Inflammatory macrophage treated with lipopolysaccharide for 4 hours (primary cell): ENCODE measurements at places on chromosomes 2 and 18.
A peak's percentile ranks its signal among the peaks of the same experiment; 100 is the strongest.

DNA sequence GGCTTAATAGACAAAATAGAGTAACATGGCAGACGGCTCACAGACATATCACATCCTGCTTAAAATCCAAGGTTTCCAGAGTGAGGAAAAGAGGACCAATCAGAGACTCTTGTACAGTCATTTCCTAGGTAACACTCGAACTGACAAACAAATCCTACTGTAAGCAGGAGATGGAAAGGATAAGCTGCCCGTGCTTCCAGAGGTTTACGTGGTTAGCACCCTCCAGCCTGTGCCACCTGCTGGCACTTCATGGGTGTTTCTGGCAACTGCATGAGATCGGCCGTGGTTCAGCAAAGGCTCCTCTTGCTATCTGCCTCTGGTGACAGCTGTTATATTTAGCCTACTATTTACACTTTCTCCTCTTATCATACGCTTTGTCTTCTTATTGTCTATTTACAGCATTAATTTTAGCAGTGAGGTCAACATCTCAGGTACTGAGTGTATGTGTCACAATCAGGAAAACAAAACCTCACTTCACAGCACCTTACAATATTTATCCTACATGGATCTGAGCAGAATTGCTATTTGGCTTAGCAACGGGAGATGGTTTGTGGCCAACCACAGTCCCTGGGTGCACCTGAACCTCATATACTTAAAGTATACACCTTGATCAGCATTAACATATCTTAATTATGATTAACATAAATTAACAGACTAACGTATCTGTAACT lies 226.9 kb downstream of the TMEM163 start:
- no peak for DNase-seq

DNA sequence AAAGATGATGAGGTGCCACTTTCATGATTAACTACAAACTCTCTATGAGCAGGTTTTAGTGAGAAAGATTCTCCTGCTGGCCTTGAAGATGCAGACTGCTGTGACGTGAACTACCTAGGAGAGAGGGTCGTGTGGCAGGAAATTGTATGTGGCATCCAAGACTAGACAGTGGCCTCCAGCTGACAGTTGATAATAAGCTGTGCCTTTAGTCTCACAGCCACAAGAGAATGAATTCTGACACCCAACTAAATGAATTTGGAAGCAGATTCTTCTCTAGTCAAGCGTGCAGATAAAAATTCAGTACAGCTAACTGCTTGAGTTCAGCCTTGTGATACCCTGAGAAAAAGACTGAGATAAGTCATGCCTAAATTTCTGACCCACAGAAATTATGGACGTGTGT lies 169.0 kb upstream of the COL3A1 start:
- no peak for DNase-seq

DNA sequence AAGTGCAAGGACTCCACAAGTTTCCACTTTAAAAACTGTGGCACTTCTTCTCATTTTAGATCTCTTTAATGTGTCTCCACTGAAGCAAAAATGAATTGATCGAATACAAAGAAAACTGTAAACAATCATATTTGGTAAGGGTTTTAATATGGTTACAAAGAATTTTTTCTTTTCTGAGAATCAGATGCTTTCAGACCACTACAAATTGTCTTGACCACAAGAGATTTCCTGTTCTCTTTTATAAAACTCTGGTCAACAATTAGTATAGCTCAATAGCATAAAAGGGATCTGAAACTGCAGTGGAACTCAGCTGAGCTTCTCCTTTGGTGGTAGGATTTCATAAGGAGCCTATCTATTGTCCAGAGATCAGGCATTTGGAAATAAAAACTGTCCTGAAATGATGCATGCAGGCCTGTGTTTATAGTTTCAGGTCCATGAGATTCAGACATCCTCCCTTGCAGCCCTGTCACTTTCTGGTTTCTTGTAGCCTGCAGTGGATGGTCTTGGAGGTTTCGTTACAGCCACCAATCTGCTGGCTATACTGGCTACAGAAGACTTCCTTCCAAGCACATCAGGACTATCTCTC lies 120.0 kb downstream of the DOCK10 start:
- DNase-seq = peak; percentile 94

GRCh38 chr2:210299866-210300373 lies 15.1 kb downstream of the MYL1 start:
- DNase-seq = no peak

GRCh38 chr2:178976351-178976750 lies 73.6 kb downstream of the CCDC141 start:
- DNase-seq = no peak
